Kidney (tissue), 22 donors: ENCODE measurements at places on chromosomes 1 and 21. TPM values are rescaled to one million over a fixed set of nuclear protein-coding genes. Genes with fewer than 3 reads are reported as not detected.
A peak's percentile ranks its signal among the peaks of the same experiment; 100 is the strongest.

DNA sequence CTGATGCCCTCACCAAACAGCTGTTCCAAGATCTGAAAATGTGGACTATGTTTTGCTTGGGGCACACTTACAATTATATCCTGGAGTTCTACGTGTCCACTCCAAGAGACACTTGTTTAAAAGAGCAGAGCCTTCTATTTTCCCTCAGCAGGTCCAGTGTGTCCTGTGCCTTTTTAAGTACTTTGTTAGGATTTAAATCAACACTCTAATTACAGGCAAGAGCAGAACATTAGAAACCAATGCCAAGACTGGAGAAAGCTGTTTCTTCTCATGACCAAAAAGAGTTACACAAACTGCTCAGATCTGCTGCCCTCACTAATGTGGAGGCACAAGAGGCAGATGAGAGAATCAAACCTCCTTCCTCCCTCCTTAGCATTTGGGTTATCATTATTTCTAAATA is 452.9 kb downstream of the LMO4 start:
- DNase-seq, result no peak

DNA sequence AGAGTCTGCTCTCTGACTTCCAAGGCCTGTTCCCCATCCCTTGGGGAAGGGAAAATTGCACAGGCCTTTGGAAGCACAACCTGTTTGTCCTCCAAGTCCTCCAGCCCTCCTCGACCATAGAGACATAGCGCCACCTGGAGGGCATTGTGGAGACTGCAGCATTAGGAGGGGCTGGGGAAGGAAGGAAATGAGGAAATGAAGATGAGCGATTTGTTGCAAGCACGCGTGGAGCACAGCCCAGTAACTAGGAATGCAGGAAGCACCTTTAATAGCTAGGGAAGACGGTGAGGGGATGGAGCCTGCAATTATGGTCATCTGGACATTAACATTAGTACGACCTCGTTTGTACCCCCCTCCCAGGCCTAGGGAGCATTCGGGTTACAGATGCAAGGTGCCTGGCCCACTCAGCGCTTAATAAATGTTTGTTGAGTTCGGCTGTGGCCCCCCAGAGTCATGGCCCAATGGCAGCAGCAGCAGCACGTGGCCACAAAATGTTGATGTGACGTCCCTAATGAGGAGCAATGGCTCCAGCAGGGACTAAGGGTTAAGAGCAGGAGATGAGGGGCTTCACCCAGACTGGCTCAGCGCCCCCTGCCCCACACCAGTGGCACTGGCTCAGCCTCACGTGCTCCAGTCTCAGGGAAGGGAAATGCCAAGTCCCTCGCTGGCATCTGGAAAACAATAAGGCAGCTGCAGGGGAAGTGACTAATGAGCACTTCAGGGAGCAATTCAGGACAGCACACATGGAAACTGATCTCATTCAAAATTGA is 8.0 kb upstream of the CAMK2N1 start:
- DNase-seq, result peak; percentile 90

GRCh38 chr1:18719786-18720451 is 89.3 kb downstream of the PAX7 start:
- DNase-seq, result peak; percentile 36

GRCh38 chr21:17786071-17786850 is 32.9 kb downstream of the C21orf91 start:
- no peak for DNase-seq

- no peak for DNase-seq
Measured at GRCh38 chr1:199336745-199337640, 690.5 kb upstream of the NR5A2 start.

GRCh38 chr1:3452866-3453175 is 1.6 kb upstream of the ARHGEF16 start:
- DNase-seq, result no peak

- DNase-seq, result peak; percentile 59
Measured at GRCh38 chr1:28246427-28246832, 10.5 kb downstream of the ATP5IF1 start.

GRCh38 chr21:45335151-45335760 is 47.6 kb upstream of the POFUT2 start:
- peak; percentile 57 for DNase-seq

DNA sequence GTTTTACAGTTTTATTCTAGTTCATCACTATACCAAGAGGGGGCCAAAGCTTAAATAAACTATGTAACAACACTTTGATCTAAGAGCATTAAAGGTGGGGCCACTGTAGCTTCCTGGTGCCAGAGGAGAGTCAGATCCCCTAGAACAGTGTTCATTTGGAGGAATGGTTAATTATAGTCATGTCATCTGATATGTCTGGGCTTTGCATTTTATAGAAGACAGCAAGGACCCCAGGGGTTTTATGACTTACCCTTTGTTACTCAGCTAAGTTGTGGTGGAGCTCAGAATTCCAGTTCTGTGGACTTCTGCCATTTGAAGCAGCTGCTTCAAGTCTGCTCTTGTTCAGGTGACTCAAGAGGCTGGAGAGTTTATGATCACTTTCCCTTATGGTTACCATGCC is 16.7 kb downstream of the KDM4A start:
- no peak for DNase-seq

DNA sequence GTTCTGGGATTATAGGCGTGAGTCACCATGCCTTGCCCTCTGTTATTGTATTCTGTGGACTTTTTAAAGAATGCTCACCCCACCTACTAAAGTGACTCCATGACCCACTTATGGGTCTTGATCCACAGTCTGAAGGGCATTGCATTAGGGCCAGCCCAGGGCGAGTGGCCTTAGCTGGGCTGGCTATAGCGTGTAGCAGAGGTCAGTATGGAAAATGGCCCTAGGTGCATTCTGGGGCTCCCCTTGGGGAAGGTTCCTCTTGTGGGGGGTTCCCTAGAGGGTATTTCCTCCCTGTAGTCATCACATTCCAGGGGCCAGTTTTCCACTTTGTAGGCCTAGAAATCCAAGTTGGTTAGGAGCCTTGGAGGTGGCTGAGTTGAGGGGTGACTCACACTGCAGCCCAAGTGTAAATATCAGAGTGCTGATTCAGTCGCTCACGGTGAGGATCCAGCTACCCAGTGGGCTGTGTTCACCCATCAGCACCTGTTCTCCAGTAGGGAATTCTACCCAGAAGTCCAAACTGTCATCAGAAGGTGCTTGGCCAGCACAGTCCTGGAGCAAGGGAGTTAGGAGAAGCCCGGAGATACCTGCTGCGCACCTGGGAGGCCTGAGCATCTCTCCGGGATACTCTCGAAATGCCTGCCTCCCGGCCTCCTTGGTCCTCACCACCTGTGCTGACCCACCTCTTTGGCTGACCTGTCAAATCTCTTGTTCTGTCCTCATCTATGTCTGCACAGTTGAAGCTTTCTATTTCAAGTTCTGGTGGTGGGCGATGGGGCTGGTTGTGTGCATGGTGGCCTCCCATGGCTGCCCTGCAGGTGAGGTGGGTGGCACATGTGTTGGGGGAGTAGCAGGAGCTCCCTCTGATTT is 52.2 kb downstream of the NENF start:
- no peak for DNase-seq

DNA sequence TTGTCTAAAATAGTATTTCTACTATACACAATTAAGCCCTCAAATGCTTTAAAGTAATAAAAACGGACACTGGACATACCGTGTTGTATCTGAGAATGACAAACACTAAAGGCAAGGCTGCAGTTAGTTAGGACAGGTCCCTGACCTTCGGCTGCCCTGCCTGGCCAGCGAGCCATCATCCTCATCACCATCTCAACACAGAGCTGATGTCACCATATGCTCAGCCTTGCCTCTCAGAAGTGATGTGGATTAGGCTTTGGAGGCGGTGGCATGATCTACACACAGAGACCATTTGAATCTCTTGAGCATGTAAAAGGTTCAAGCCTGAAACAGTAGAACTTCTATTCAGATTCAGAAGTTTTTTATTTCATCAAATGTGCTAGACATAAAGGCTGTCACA is 244.7 kb downstream of the SDCCAG8 start:
- no peak for DNase-seq

GRCh38 chr1:192702212-192702902 is 66.4 kb downstream of the RGS13 start:
- DNase-seq, result no peak

DNA sequence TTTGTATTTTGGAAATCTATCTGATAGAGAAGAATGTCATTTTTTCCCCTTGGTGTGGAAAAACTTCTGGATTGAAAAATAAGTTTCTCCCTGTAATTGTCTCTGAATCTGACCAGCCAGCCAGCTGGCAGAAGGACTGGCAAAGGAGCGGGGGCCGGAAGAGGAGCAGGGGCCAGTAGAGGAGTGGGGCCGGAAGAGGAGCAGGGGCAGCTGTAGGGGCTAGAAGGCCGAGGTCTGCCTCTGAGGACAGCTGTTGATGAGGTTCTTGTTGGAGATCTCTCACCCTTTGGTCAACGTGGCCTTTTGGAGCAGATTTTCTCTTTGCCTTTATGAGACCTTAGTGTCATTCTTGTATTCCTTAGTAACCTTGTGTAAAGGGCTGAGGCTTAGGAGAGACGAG is 121.8 kb downstream of the GALNT2 start:
- no peak for DNase-seq

- peak; percentile 86 for DNase-seq
Measured at GRCh38 chr1:9249534-9250410, 15.2 kb downstream of the H6PD start.

- no peak for DNase-seq
Measured at GRCh38 chr1:184329245-184329953, 57.4 kb upstream of the C1orf21 start.

- DNase-seq, result no peak
Measured at GRCh38 chr1:170593173-170594011, 61.4 kb downstream of the GORAB start.

GRCh38 chr1:11150326-11150725 is 38.8 kb upstream of the ANGPTL7 start:
- DNase-seq, result peak; percentile 57

GRCh38 chr1:217563179-217563578 is 67.7 kb downstream of the GPATCH2 start:
- no peak for DNase-seq

DNA sequence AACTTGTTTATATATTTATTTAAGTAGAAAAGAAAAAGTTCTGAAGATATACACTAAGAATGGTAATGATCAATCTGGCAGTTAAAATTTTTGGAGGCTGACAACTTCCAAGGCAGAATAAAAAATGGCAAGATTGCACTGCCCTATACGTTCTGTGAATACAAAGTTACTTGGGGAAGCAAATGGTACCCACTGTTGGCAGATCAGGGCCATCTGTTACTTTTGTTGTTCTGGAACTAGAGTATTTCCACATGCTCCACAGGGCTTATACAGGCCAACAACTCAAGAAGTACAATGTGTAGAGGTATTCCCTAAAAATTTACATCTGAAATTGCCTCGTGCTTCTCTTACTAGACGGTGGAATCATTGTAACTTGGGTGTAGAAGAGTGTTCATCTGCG is 53.2 kb downstream of the AHCTF1 start:
- no peak for DNase-seq

DNA sequence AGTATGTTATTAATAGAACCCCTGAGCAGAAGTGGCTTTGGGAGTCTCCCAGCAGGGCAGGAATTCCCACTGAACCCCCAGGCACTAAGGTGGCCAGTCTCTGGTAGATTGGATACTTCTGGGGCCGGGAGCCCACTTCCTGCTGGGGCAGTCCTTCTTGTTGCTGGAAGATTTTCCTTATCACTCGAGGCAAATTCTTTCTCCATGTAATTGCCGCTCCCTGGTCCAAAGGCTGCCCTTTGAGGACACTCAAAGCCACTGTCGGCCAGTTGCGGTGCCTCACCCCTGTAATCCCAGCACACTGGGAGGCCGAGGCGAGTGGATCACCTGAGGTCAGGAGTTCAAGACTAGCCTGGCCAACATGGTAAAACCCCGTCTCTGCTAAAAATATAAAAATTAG is 22.6 kb upstream of the TNFRSF1B start:
- DNase-seq, result no peak

GRCh38 chr1:115732316-115732715 is 36.2 kb downstream of the CASQ2 start:
- no peak for DNase-seq

CORT gene
- 0.62 TPM for polyA plus RNA-seq

CCDC185 gene
- not detected for polyA plus RNA-seq

RIPPLY3 gene
- polyA plus RNA-seq, result 0.26 TPM

LAPTM5 gene
- 23.5 TPM for polyA plus RNA-seq

ETNK2 gene
- polyA plus RNA-seq, result 166 TPM

CZIB gene
- polyA plus RNA-seq, result 76.5 TPM

IVL gene
- not detected for polyA plus RNA-seq

PRRX1 gene
- polyA plus RNA-seq, result 0.67 TPM

CHODL gene
- polyA plus RNA-seq, result 1.8 TPM

CLIC6 gene
- 2.1 TPM for polyA plus RNA-seq

GPR3 gene
- polyA plus RNA-seq, result 0.77 TPM

B3GALT2 gene
- 2.2 TPM for polyA plus RNA-seq

LORICRIN gene
- not detected for polyA plus RNA-seq

NR1I3 gene
- 19.6 TPM for polyA plus RNA-seq

VSIG8 gene
- polyA plus RNA-seq, result 8.1 TPM
